ENCODE measurements at places on chromosomes 13 and 19.

DNA sequence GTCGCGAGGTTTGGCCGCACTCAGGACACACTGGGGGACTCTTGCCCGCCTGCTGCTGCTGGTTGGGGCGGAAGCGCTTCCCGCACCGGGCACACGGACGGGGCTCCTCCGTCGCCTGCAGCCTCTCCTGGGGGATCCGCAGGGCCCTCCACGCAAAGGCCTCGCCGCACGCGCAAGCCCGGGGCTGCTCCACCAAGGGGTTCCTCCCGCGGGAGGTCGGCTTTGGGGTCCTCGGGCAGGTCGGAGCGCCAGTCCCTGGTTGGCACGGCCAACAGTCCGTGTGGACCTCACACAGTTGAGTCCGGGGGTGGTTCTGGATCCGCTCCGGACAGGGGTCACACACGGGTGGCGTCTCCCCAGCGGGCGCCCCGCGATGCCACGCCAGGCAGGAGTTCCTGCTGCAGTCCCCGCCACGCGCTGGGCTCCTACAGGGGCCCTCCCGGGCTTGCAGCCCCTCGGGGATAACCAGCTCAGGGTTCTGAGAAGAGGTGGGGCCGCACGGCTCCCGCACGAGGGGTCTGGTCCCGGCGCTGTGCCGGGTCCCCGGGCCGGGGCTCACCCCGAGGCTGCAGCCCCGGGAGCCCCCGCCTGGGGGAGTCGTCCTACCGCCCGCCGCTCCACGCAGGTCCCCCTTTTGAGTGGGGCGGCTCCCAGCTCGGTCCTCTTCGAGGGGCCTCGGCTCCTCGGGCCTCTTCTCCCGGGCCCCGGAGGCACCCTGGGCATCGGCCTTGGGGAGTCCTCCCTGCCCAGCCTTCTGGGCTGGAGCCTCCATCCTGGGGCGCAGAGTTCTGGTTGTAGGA lies 6.2 kb upstream of the ZNF497 start:
- no peak for DNase-seq

- no peak for DNase-seq
Measured at GRCh38 chr13:110312339-110313031, 5.4 kb downstream of the COL4A2 start.

DNA sequence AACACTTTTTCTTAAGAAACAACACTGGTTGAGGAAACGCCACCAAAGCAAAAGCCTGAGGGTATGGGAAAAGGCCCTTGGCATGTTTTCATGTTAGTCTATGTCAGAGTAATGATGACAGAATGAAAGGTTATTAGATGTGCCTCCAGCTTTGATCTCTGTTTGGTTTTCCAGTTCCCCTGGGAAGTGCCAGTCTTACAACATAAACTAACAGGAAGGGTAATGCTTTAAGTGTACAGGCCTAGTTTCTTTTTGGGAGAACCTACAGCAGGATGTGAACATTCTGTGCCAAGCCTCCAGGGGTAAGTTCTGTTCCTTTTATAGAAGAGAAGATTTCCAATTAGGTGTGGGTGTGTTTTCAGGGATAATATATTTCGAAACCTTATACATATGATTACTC lies 121.7 kb downstream of the FNDC3A start:
- no peak for DNase-seq

DNA sequence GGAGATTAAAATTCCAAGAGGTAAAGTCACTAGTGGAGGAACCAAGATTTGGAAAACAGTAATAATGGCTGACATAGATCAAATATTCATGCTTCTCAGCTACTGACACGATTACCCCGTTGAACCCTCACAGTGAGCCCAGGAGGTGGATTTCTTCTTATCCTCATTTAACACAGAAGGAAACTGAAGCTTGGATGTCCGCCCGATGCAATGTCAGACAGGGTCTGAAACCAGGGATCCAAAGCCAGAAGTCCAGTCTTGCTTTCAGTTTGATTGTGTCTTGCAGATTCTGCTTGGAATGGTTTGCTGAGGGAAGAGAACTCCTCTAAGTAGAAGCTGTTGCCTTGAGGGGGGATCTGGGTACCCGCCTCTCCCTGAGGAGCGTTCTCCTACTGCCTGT lies 404.7 kb downstream of the KCNRG start:
- DNase-seq: no peak

DNA sequence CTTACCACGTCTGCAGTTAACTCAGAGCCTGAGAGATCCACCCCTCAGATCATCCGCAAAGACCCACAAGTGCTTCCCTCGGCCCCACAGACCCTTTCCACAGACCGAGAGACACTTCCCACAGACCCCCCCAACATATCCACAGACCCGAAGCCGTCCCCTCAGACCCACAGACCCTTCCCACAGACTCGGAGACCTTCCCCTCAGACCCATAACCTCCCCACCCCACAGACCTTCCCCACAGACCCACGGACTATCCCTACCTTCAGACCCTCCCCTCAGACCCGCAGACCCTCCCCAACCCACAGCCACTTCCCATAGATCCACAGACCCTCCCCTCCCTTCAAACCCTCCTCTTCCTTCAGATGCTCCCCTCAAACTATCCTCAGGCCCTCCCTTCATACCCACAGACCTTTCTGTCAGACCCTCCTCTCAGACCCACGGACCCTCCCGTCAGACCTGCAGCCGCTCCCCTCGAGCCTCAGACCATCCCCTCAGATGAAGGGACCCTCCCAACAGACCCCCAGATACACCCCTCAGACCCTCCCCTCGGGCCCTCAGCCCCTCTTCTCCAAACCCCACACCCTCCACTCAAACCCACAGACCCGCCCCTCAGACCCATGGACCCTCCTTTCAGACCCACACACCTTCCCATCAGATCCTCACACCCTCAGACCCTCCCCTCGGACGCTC lies 20.1 kb upstream of the TFDP1 start:
- no peak for DNase-seq

GRCh38 chr19:49554701-49555181 lies 25.6 kb downstream of the NOSIP start:
- DNase-seq: peak; percentile 59

- no peak for DNase-seq
Measured at GRCh38 chr19:4144666-4145249, 8.7 kb upstream of the CREB3L3 start.

DNA sequence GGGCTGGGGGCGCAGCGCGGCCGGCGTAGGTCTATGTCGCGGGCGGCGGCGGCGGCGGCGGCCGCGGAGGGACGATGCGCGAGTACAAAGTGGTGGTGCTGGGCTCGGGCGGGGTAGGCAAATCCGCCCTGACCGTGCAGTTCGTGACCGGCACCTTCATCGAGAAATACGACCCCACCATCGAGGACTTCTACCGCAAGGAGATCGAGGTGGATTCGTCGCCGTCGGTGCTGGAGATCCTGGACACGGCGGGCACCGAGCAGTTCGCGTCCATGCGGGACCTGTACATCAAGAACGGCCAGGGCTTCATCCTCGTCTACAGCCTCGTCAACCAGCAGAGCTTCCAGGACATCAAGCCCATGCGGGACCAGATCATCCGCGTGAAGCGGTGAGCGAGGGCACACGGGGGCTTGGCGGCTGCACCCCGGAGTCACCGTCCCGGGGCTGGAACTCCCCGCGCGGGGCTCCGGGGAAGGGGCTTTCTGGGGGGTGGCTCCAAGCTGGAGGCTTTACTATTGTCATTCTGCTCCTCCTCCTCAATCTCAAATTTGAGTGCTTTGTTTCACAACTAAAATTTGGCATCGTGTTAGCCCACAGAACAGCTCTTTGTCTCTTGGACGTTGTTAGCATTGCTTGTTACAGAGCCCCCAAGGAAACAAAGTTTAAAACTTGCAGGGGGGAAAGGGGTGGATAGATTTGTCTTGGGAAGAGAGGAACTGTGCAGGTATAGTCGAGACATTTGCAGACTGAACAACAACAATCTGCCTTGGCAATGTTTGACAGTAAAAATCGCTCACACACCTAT lies 630 bp downstream of the RAP2A start:
- peak; percentile 42 for DNase-seq

GRCh38 chr13:38819596-38819995 lies 132.7 kb downstream of the FREM2 start:
- DNase-seq: no peak

DNA sequence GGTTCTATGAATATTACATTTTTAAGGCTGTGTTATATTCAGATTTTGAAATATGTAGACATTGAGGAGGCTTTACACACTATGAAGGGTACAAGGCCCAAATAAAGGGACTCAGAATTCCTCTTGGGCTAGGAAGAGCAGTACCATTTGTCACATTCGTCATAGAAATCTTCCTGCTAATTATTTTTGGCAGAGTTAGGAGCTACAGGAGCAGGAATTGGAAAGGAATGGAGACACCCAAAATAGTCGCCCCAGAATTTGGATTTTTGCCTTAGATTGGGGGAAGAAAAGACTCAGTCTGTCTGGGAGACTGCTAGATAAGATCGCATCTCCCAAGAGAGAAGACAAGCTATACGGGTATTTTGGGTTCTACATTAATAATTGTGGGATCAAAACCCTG lies 176.4 kb upstream of the DACH1 start:
- DNase-seq: no peak

DNA sequence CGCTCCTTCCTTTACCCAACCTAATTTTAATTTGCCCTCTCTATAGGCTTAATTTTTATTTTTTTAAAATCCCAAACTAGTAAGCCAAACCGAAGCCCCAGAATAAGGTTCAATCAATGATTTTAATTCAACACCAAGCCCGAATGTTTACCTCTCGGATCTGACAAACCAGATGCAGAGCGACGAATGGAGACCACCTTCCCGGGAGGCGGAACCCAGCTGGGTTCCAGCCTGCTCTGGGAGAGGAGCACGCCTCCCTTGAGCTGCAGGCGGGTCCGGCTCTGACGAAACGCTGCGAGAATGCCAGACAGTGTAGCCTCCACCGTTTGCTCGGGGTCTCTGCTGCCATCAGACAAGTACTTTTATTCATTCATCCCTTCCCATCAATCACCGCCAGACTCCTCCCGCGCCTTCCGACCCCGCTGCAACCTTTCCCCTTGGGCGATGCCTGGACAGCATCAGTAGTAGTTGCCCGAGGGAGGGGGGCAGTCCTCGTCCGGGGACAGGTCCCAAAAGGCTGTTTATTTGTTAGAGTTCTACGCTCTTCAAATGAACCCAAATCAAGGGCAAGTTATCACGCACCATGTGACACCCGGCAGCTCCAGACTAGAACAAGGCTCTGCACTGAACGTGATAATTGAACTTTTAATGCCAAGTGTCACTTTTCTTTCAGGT lies 752 bp upstream of the EDNRB start:
- DNase-seq: no peak

GRCh38 chr19:41226053-41226873 lies 7.2 kb downstream of the AXL start:
- DNase-seq: peak; percentile 38

GRCh38 chr13:57311009-57311586 lies 144.1 kb downstream of the PRR20E start:
- DNase-seq: no peak

DNA sequence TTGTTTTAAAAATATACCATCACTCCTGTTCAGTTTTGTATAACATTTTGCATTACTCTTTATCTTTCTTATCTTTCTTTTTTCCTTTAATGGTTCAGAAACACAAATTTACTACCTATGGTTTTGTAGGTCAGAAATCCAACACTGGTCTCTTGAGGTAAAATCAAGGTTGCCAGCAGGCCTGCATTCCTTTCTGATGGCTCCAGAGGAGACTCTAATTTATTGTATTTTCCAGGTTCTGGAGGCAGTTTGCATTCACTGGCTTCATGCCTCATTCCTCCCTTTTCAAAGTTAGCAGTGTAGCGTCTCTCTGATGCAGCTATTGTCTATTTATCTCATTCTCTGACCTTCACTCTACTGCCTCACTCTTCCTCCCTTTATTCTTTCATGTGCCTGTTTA lies 767.4 kb downstream of the SLITRK6 start:
- no peak for DNase-seq

GRCh38 chr13:58087566-58087965 lies 456.0 kb downstream of the PCDH17 start:
- no peak for DNase-seq

DNA sequence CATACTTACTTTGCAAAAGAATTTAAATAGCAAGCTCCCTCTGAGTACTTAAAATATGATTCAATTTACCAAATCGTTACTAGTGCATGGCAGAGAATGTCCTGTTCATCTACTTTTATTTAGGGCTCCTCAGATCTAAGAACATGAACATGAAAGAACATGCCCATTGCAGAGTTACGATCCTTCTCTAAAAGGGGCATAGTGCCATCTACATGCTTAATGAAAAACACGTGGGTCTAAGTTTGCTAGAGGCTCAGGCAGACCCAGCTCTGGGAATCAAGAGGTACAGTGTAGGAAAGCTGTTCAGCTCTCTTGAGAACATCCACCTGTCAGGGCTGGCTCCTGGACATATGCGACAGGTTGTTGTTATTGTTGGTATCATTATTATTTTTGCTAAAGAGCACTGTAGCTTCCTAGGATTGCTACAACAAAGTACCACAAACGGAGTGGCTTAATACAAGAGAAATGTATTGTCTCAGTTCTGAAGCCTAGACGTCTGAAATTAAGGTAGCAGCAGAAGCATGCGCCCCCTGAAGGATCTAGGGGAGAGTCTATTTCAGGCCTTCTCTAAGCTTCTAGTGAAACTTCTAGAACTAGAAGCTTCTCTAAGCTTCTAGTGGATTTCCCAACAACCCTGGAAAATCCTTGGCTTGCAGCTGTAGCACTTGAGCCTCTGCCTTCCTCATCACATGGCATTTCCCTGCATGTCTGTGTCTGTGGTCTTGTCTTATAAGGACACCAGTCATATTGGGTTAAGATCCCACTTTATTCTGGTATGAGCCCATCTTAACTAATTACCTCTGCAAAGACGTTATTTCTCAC lies 133.9 kb downstream of the DCT start:
- DNase-seq: peak; percentile 41

DNA sequence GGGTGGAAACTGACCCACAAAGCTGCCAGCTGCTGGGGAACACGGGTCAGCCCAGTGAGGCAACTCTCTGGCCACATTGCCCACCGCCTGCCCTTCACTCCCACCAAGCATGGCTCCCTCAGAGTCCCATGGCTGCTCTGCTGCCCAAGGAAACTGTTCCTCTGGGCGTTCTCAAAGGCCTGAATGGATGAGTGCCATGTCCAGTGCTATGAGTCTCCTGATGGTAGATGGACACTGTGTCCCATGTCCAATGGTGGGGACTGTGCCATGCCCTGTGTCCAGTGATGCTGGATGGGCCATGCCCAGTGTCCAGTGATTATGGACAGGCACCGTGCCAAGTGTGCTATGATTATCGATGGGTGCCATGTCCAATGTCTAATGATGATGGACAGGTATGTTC lies 88.8 kb downstream of the ANKRD10 start:
- DNase-seq: no peak

- no peak for DNase-seq
Measured at GRCh38 chr13:33721724-33722123, 96.2 kb upstream of the RFC3 start.

DNA sequence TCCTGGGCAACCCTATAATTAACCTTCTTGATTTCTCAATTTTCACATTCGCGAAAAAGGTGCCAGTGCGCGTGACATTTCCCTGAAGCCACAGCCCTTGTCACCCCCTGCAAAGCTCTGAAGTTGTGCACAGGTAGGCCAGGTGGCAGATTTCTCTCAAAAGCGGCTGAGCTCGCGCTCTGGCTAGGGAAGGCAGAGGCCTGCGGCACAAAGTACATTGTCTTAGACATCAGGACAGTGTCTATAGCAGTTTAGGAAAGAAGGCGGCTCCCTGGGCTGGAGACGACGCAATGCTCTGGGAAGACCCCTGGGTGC lies 42.9 kb upstream of the ZNF14 start:
- no peak for DNase-seq

All from CD4-positive, alpha-beta memory T cell (primary cell).